ENCODE measurements at places on chromosomes 12 and 14.

DNA sequence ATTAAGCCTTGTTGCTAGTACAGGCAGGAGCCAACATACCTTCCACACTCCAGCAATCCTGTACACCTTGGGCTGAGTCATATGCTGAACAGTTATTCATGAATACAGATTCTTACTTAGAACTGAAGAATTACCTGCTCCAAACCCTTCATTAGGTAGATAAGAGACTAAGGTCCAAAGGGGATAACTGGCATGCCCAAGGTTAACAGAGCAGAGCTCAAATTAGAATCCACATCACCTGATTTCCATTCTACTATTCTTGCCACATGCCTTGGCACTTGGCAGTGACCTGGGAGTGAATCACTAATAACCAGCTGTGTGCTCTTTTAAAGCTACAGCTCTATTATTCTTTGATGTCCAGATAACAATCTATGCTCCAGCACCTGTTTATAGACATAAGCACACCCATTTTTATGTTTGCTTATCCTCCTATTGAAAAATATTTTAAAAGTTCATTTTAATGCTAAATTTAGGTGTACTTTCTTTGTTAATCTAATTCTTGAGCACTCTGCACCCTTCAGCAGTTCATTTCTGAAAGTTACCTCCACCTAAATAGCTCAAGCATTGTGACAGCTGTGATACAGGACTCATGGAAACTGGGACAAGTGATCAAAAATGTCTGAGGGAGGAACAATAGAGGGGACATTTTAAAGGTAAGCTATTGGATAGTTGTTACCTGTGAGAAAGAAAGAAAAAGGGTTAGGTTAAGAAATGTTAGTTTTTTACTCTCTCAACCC lies 19.4 kb downstream of the LPCAT3 start:
- DNase-seq, result peak; percentile 34

DNA sequence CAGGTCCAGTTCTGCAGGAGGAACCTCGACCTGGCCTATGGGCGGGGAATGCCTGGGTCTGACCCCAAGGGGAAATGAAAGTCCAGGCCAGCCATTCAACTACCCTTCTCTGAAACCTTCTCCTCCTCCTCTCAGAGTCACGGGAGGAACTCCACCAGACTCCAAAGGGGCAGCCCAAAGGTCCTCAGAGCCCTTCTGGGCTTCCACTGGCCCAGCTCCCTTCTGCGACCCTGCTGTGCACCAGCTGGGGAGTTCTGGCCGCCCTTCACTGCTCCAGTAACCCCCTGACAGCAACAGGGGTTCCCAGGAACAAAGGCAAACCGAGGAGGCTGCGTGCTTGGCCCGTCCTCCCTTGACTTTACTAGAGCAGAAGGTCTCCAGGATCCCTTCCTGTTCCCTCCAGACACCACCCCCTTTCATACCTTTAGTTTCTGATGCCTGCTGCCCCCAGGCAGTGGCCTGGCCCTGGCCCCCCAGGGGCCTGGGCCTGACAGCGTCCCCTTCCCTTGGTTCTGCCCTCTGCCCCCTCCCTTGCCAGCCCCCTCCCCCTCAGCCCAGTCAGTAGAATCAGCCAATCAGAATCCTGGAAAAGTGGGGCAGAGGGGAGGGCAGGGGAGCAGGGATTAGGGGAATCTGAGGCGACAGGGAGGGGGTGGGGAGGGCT lies 850 bp upstream of the ZNF385A start:
- DNase-seq, result no peak

DNA sequence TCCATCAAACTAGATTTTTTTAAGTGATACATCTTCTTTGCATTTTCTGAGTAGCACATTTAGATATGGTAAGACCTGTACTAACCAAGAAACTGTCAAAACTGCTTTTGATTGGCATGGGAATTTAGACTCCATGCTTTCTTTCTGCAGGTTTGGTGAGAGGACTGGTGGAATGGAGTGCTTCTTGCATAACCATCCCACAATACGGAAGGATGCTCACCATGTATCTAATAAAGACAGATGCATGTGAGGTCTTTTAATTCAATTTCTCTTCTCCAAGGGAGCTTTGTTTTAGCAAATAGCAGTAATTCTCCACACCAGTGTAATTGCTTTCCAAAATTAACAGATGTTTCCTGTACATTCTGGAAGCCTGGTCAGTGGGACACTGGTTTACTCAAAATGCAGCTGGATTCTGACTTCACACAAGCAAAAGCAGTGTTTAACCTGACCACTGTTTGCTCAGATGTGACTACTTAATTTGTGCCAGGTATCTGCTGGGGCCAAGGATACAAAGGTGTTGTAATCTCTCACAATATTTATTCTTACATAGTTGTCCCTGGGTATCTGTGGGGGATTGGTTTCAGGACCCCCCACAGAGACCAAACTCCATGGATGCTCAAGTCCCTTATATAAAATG lies 26.1 kb downstream of the FGD6 start:
- no peak for DNase-seq

DNA sequence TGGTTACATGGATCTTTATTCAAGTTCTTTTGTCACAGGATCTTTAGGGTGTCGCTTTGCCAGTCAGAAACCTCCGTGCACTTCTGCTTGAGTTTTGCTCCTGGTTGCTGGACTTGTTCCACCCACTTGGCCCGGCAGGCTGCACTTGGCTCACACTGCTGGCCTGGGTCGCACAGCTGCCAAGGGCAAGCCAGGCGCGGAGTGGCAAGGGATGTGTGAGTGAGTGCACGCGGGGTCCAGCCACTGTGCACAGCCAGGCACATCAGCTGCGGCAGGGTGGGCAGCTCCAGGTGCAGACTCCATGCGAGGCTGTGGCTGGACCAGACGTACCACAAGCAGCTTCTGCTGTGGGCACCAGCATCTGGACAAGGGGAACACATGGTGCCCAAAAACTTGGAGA lies 76.6 kb downstream of the DERA start:
- DNase-seq, result no peak

GRCh38 chr14:80658155-80658554 lies 283.4 kb downstream of the CEP128 start:
- no peak for DNase-seq

DNA sequence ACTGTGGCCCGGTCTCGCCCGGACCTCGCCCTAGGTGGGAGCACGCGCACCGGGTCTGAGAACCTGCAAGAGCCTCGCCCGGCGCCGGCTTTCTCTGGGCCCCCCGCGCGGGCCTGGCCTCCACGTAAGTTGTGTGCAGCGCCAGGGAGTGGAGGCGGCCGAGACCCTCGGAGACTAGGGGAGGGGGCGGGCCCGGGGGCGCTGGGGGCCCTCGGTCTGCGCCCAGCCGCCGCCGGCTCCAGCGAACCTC lies 183 bp upstream of the PRMT8 start:
- no peak for DNase-seq

GRCh38 chr12:87760943-87761342 lies 268.3 kb downstream of the C12orf50 start:
- DNase-seq, result no peak

GRCh38 chr12:19430988-19431387 lies 8.3 kb upstream of the AEBP2 start:
- DNase-seq, result no peak

- no peak for DNase-seq
Observed at GRCh38 chr12:3684449-3685051, 68.4 kb downstream of the CRACR2A start.

GRCh38 chr12:32205731-32206130 lies 99.1 kb downstream of the BICD1 start:
- no peak for DNase-seq

DNA sequence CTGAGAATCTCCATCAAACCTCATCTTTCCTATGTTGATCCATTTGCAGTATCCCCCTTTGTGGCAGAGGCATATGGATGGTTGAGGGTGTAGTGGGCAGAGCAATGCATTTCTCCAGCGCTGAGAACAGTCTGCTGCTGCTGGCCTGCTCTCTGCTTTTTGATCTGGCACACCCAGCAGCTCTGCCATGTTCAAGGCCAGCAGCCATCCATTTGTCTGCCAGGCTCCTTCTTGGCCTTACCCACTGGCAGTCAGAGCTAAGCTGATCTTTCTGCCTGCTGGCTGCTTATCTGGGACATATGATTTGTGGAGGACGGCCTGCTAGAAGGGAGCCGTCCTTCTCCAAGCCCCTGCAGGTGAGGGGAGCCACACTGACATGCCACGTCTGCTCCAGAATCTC lies 17.0 kb downstream of the NPC2 start:
- no peak for DNase-seq

DNA sequence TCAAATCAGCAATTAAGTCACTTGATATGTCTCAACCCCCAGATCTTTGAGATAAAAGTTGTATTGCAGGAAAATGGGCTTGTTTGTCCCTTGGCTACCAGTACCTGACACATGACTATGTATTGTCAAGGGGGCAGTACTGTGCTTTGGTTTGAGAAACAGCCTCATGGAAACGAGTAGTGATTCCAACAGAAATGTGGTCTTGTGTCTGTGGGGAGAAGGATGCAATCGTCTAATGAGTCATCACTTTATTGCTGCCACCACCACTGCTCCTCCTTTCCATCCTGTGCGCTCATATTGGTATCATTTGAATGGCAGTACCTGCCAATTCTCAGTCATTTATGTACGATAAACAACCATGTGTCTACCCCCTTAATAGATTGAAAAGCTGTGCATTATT lies 72.8 kb upstream of the ARHGAP5 start:
- DNase-seq, result no peak

GRCh38 chr14:76326918-76327689 lies 48.8 kb upstream of the ESRRB start:
- DNase-seq, result no peak

- DNase-seq, result peak; percentile 1
Observed at GRCh38 chr14:59918824-59919569, 947 bp upstream of the LRRC9 start.

DNA sequence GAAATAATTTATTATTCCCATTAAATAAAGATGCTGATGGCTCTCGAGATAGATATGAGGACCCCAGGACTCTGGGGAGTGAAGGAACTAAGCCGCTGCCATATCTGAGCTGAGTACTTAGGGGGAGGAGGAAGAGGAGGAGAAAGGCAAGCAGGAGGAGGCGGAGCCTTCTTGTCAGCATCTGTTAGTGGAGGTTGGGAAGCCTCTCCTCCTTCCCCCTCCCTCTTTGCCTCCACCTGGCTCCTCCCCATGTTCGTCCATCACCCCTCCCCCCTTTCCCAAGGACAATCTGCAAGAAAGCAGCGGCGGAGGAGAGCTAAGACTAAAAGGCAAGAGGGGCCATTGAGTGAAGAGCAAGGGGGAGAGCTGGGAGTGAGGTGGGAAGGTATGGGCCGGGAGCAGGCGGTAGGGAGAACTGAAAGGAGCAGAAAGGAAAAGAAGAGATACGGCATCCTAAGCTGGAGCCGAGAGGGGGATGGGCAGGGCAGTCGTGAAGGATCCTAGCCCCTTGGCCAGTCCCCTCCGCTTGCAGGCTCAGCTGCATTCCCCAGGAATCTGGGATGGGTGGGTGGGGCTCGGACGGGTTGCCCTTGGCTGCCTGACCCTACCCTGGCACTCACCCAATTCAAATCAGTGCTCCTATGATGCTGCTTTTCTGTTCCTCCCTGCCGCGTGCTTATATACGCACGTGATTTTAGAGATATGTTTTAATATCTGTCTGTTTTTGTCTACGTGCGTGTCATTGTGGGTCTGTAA lies at the start of gene PFKM:
TSS of gene PFKM (plus strand) at position 287 of the 756 bp plus-strand sequence. CDS start 3,411 bp downstream, outside the sequence.
- DNase-seq, result peak; percentile 76

DNA sequence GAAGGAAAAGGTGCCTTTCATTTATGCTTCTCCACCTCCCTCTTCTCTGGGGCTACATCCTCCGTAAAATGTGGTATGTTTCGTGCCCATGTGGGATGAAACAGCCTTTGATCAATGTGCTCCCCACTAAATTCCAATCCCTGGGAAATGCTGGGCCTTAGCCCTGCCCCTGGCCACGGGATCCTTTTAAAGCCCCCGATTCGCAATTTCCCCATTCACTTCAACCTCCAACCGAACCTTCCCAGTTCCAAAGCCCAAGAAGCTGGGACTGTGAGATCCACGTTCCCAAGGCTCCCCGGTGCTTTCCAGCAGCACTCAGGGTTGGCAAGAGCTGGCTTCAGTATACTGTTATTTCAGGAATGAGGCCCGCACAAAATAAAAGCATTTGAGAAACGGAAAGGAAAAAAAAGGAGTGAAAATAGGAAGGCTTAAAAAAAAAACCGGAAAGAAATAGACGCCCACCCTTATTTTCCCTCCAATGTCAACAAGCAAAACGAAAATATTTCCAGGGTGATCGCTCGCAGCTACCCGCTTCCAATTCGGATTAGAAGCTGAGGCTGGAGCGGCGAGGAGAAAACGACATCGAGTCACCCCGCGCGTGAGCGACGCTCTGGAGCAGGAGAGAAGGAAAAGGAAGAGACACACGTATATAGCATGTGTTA lies 1.3 kb upstream of the FOXG1 start:
- peak; percentile 55 for DNase-seq

DNA sequence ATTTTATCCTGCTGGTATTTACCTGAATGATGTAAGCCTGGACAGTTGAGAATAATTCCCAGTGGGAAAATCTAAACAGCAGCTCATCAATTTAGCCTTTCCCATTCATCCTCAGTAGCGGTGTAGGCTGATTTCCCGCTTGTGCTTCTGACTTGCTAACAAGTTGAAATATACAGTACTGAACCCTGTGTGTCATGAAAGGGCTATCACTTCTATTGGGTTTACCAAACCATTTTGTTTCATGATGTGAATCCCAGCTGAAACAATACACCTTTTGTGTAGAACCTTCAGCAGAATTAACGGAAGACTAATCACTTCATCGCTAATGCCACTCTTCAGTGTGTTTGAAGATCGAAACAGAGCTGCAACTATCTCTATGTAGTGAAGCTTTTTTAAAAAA lies 88.4 kb downstream of the POLR3B start:
- peak; percentile 78 for DNase-seq

- no peak for DNase-seq
Observed at GRCh38 chr14:46769292-46769691, 117.7 kb upstream of the RPL10L start.

DNA sequence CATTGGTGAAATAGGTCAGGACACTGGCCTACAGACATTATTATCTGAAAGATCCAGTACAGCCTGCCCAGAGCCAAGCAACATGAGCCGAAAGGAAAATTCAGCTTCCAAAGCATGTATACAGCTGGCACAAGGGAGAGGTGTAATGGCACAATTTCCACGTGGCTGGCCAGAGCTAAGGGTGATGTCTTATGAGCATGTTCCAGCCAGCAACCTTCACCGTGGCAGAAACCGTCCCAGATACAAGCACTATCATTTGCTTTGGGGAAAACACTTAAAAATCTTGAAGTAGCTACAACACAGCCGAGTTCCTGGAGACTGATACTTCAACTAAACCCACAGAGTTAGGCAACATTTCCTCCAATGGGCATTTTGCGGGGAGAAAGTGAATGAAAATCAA lies 44.5 kb downstream of the CORO1C start:
- no peak for DNase-seq

Data from NCI-H774 (cell line).